Activated naive CD4-positive, alpha-beta T cell treated with anti-CD3 and anti-CD28 coated beads, Interleukin-2, amount 10 ng/mL, durations not matched to agents 7 days and 5 days (primary cell): ENCODE measurements at places on chromosomes 1 and 21.

DNA sequence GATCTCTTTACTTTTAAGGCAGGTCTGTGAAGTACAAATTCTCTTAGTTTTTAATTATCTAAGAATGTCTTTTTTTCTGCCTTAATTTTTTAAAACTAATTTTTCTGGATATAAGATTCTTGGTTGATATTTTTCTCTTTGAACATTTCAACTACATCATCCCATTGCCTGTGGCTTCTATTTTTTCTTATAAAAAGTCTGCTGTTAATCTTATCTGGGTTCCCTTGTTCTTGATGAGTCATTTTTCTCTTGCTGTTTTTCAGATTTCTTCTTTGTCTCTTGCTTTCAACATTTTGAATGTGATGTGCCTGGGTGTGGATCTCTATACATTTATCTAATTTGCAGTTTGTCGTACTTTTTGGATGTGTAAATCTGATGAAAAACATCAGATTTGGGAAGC, 525.2 kb upstream of the PBX1 start:
- no peak for DNase-seq

- no peak for DNase-seq
These were observed 105.2 kb downstream of the SLC35F3 start for GRCh38 chr1:234009668-234010067.

DNA sequence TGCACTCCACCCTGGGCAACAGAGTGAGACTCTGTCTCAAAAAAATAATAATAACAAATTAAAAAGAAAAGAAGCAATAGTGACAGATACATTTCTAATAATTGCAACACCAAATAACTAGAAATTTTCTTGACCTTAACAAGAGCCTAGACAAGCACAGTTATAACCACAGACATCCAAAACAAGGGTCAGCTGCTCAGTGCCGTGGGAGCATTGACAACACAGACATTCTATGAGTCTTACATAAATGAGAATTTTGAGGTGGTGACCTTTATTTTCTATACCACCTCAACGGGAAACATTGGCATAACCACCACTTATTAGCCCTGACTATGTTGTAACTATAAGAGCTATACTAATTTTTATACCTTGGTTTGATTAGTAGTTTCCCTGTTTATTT, 156.1 kb downstream of the NR5A2 start:
- DNase-seq: no peak

DNA sequence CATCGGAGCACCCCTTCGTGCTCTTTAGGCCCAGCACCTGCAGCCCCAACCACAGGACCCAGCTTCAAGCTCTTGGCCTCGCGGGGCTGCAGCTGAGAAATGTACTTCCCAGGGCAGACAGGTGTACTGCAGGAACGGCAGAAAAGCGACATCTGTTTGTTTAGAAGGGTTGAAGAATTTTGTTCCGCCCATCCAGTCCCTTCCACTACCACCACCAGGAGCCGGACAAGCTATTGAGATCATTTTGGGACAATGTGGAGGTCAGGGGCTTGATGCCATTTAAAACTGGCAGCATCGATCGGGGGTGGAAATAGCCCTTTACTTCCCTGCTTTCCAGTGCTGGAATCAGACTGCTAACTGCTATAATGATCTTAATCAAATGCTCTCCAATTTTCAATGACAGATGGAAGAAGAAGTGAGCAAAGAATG, 1.7 kb downstream of the SERTAD4 start:
- DNase-seq: no peak

DNA sequence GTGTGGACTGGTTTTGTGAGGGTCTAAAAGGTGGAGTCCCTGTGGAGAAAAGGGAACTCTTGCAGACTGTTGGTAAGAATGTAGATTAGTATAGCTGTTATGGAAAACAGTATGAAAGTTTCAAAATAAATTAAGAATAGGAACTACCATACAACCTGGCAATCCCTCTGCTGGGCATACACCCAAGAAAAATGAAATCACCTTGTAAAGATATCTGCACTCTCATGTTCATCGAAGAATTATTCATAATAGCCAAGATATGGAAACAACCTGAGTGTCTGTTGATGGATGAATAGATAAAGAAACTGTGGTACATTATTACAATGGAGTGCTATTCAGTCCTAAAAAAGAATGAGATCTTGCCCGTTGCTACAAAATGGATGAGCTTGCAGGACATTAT, 109.6 kb downstream of the TBX19 start:
- DNase-seq: no peak

GRCh38 chr1:229133811-229134210, 137.1 kb upstream of the RAB4A start:
- DNase-seq: no peak

- DNase-seq: no peak
These were observed 35.0 kb downstream of the BATF3 start for GRCh38 chr1:212664409-212665199.

- DNase-seq: peak; percentile 85
These were observed 5.6 kb upstream of the FAM131C start for GRCh38 chr1:16078925-16079656.

GRCh38 chr21:15895142-15896106, 165.6 kb downstream of the USP25 start:
- no peak for DNase-seq

- DNase-seq: no peak
These were observed 106.2 kb upstream of the CYYR1 start for GRCh38 chr21:26679284-26679683.

GRCh38 chr1:117093091-117093534, 28.4 kb downstream of the TRIM45 start:
- DNase-seq: no peak

- DNase-seq: no peak
These were observed 43.6 kb downstream of the ACP6 start for GRCh38 chr1:147626739-147627138.

- DNase-seq: no peak
These were observed 186.1 kb downstream of the CLEC20A start for GRCh38 chr1:178310685-178311105.

DNA sequence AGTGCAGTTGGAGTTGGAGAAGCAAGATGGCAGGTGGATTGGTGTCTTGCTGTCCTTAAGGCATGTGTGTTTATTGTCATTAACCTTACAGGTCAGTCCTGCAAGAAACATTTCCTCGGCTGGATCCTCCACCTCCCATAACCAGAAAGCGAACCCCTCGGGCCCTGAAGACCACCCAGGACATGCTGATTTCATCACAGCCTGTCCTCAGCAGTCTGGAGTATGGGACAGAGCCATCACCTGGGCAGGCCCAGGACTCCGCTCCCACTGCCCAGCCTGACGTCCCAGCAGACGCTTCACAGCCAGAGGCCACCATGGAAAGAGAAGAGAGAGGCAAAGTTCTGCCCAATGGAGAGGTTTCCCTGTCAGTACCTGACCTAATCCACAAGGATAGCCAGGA, 1.6 kb downstream of the C1orf226 start:
- no peak for DNase-seq

GRCh38 chr1:14328685-14329084, 269.8 kb upstream of the KAZN start:
- no peak for DNase-seq

DNA sequence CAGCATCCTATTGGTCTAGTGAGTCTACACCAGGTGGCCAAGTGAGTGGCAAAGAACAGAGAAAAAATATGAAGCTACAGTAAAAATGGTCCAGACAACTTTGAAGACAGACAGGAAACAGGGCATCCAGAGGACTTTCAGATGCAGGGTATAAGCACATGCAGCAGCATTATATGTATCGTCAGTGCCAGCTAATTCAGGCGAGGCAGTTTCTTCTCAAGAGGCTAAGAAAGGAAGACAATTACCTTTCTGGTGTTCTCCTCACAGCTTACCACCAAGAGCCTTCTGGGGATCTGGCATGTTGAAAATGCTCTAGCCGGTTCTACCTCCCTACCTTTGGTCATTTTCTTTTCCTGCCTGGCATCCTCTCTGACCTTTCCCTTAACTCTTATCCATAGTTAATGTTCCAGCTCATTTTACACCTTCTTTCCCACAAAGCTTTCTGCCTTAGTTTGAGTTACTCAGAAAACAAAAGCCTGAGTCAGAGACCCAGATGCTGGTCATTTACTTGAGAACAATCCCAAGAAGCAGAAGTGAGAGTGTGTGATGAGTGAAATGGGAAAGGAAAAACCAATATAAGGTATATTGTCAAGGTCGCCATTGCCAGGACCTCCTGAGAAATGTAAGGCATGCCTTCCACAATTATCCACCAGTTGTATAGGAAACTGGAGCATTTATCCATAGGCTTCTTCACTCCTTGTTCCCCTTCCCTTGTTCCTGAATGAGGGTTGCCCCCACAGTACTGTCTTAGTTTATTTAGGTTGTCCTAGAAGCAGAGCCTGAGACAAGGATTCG, 444.1 kb downstream of the PLPP3 start:
- DNase-seq: no peak

GRCh38 chr1:92538048-92538412, 51.3 kb upstream of the GFI1 start:
- DNase-seq: no peak

GRCh38 chr1:225700164-225700821, 47.4 kb upstream of the ENAH start:
- DNase-seq: no peak

- no peak for DNase-seq
These were observed 172.7 kb downstream of the TPR start for GRCh38 chr1:186202271-186202764.

- DNase-seq: no peak
These were observed 48.4 kb downstream of the NEK7 start for GRCh38 chr1:198205016-198205684.

DNA sequence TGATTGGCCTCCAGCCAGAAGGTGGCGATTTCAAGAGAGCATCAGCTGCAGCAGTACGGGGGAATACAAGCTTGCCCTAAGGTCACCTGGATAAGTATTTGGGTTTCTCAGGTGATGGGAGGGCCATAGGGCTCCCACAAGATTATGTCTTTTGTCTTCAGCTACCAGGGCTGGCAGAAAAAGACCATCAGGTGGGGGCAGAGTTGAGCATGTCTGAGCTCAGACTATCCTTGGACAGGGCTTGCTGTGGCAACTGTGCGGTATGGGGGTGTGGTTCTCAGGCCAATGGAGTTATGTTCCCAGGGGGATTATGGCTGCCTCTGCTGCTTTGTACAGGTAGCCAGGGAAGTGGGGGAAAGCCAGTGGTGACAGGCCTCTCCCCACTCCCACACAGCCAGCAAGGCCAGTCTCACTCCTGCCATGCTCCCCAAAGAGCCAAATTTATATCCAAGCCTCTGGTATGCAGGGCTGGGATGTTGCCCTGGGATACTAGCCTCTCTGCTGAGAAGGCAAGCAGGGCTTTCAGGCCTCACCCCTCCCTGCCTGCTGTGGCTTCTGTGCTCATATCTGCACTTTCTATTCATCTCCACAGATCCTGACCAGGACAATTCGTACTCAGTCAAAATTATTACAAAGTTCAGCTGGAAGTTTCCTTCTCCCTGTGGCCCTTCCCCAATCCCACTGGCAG, 26.6 kb upstream of the CD84 start:
- DNase-seq: no peak

- DNase-seq: no peak
These were observed at the start of gene ESRRG for GRCh38 chr1:216723274-216723780. TSS of gene ESRRG (minus strand) at chr1:216723429. CDS start at chr1:216723299, 130 bp downstream.

- no peak for DNase-seq
These were observed 56.9 kb downstream of the ADAMTS5 start for GRCh38 chr21:26909972-26910371.

DNA sequence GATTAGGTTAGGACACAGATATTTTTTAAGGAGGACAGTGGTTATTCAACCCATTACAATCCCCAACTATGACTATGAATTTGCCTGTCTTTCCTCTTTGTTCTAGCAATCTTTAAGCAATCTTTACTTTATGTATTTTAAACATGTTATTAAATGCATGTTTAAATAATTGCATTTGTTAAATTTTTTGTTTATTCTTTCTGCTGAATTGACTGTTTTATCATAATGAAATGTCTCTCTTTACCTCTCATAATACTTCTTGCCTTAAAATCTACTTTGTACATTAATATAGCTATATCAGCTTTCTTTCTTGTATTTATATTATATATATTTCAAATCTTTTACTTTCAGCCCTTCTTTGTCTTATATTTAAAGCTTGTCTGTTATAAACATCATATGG, 46.1 kb downstream of the CR1L start:
- DNase-seq: no peak

DNA sequence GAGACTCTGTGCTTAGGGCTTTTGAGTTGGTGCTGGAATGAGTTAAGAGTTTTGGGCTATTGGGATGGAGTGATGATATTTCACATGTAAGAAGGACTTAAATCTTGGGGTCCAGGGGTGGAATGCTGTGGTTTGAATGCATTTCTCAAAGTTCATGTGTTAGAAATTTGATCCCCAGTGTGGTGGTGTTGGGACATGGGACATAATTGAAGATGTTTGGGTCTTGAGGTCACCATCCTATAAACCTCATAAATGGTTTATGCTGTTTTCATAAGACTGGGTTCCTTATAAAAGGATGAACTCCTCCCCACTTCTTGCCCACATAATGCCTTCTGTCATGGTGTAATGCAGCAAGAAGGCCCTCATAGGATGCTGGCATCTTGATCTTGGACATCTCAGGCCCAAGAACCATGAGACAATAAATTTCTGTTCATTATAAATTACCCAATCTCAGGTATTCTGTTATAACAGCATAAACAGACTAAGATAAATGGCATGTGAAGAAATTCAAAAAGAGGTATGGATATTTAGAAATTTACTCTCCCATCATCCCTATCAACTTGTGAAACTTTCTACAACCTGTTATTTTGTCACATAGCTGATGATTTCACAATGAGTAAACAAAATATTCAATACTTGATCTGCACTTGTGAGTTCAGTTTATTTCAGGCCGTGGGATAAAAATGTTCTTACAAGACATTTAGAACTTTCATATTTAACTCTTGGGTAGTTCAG, 48.0 kb upstream of the NEK7 start:
- DNase-seq: no peak

GRCh38 chr1:20282533-20282932, 8.1 kb upstream of the VWA5B1 start:
- no peak for DNase-seq

DNA sequence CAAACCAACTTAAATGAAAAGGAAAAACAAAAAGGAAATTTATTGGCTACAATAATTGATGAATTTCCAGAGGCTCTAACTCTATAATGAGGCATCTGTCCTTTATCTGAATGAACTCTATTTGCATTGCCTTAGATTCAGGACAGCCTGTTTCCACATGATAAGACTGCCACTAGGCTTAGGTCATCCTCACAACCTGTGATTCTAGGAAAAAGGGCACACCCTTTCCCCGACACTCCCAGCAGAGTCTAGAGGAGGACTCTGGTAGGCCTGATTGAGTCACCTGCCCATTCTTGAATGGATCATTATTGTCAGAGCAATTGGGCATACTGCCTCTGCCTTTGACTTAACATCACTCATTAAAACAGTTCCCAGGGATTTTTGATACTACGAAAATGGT, 262.8 kb downstream of the TPR start:
- DNase-seq: no peak
